ENCODE measurements at places on chromosomes 7 and 10.

GRCh38 chr7:34158368-34159153 is 253.2 kb downstream of the BMPER start:
- no peak for DNase-seq

GRCh38 chr7:35185908-35186731 is 67.8 kb downstream of the TBX20 start:
- DNase-seq = peak; percentile 37

GRCh38 chr10:73840056-73840402 is 28.6 kb upstream of the NDST2 start:
- peak; percentile 59 for DNase-seq

DNA sequence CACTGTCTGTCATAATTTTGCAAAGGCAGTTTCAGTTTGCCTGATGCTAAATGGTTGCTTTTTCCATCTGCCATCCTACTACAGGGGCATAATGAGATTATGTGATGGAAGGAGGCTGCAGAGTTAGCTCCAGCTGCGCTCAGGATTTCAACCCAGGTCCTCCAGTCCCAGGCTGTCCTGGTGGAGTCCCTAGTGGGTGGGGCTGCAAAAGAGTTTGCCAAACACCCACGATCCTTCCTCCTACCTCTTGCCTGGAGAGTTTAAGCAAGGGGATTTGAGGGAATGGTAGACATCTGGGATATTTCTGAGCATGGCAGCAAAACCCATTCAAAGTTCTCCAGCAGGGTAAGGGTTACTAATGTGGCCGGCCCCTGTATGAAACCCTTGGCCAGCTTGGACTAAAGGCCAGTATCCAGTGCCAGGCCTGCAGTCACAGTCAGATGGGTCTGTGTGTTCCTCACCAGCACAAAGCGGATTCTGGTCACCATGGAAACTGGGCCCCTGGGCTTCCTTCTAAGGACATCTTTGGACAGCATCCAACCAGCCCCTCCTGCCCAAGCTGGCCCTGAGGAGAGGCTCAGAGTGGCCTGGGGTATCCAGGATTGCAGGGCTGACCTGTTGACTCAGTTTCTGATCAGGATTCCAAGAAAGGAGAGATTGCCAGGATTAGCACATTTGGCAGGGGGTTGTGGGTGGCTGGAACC is 42.7 kb upstream of the CHST3 start:
- no peak for DNase-seq

GRCh38 chr7:130867039-130867438 is 133.0 kb upstream of the KLF14 start:
- no peak for DNase-seq

GRCh38 chr10:101935431-101935830 is 91.8 kb upstream of the KCNIP2 start:
- DNase-seq = no peak

GRCh38 chr7:136874393-136875032 is 6.1 kb downstream of the CHRM2 start:
- DNase-seq = peak; percentile 33

GRCh38 chr10:86941426-86941825 is 16.0 kb downstream of the MMRN2 start:
- no peak for DNase-seq

DNA sequence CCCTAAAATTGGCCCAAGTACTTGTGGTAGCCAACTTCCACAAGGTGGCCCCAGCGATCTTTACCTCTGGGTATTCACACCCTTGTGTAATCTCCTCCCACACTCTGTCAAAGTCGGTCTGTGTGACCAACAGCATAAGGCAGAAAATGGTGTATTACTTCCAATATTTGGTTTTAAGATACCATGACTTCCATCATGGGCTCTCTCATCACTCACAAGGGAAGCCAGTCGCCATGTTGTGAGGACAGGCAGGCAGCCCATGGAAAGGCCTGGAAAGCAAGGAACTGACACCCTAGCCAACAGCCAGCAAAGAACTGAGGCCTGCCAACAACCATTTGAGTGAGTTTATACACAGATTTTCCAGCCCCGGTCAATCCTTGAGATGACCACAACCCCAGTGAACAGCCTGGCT is 91.0 kb upstream of the KMT2E start:
- peak; percentile 90 for DNase-seq

GRCh38 chr10:50362547-50363125 is 111.3 kb upstream of the ASAH2 start:
- DNase-seq = no peak

GRCh38 chr7:33354201-33354600 is 224.8 kb downstream of the BBS9 start:
- DNase-seq = no peak

GRCh38 chr7:69951458-69951857 is 353.2 kb downstream of the AUTS2 start:
- no peak for DNase-seq

DNA sequence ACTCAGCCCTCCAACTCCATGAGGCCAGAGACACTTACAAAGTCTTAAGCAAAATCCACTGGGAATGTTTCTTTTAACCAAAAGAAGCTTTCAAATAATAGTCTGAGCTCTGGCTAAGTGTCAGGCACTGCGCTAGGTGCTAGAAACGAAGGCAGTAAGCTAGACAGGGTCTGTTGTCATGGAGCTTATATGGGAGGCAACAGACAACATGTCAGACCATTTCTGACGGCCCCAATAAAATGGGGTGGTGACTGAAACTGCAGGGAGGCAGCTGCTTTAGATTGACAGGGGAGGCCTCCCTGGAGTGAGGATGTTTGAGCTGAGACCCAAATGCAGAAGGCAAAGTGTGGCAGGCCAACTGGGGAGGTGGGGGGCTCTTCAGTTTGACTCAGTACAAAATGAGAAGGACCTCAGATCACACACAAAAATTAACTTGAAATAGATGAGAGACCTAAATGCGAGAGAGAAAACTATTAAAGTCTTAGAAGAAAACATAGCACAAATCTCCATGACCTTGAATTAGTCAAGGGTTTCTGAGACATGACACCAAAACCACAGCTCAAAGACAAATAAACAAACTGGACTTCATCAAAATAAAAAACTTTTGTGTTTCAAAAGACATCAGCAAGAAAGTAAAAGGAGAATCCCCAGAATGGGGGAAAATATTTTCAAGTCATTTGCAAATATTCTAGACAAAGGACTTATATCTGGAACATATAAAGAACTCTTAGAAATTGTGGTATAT is 40.6 kb downstream of the SH3PXD2A start:
- peak; percentile 65 for DNase-seq

- no peak for DNase-seq
These were observed 1217.6 kb upstream of the LRRN3 start for GRCh38 chr7:109873296-109873695.

DNA sequence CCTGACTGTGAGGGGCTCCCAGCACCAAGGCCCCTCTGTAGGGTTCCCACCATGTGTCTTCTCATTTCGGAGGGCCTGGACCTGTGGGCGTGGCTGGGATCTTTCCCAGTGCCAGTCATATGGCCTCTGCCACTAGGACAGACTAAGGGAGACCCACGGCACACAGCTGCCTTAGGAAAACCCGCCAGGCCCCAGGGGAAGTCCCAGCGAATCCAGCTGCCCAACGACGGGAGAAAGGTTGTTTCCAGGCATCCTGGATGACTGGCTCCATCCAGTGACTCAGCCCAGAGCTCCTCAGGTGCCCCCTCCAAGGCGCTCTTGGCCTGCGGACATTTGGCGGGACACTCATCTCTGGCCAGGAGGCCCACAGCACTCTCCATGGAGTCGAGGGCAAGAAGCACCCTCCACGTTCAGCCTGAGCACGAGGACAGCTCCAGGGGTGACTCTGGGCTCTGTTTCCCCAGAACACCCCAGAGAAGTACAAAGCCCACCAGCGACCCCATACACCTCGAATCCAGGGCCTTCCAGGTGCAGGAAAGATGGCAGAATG is 39.9 kb downstream of the PWWP2B start:
- no peak for DNase-seq

DNA sequence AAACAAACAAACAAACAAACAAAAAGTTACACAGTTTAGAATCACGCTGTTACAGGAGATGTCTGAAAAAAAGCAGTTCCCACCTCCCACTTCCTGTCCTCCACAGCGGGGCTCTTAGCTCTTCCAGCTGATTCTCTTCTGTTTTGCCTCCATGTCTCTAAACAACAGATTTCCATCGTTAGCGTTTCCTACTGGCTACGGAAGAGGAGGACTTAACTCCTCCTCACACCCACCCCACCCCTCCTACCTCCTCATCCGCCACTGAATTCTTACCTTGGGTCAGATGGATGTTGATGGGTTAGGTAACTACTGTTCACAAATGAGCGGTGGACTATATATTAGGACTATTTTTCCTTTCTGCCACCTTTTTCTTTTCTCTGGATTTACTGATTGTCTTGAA is 36.8 kb upstream of the NUB1 start:
- no peak for DNase-seq

GRCh38 chr7:130493275-130493873 is 1.5 kb downstream of the MEST start:
- peak; percentile 40 for DNase-seq

DNA sequence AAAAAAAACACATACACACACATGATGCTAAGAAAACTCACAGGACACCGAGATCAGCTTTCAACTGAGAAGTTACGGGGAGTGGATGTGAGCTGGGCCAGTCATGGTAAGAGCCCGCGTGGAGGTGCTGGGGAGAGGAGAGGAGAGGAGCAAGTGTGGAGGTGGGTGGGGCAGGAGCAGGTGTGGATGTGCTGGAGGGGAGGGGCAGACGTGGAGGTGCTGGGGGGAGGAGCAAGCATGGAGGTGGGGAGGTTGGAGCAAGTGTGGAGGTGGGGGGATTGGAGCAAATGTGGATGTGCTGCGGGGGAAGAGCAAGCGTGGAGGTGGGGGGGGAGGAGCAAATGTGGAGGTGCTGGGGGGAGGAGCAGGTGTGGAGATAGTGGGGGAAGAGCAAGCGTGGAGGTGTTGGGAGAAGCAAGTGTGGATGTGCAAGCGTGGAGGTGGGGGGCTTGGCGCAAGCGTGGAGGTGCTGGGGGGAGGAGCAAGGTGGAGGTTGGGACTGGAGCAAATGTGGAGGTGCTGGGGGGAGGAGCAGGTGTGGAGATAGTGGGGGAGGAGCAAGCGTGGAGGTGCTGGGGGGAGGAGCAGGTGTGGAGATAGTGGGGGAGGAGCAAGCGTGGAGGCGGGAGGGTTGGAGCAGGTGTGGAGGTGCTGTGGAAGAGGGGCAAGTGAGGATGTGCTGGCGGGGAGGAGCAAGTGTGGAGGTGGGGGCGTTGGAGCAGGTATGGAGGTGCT is 24.5 kb upstream of the NCAPG2 start:
- no peak for DNase-seq

DNA sequence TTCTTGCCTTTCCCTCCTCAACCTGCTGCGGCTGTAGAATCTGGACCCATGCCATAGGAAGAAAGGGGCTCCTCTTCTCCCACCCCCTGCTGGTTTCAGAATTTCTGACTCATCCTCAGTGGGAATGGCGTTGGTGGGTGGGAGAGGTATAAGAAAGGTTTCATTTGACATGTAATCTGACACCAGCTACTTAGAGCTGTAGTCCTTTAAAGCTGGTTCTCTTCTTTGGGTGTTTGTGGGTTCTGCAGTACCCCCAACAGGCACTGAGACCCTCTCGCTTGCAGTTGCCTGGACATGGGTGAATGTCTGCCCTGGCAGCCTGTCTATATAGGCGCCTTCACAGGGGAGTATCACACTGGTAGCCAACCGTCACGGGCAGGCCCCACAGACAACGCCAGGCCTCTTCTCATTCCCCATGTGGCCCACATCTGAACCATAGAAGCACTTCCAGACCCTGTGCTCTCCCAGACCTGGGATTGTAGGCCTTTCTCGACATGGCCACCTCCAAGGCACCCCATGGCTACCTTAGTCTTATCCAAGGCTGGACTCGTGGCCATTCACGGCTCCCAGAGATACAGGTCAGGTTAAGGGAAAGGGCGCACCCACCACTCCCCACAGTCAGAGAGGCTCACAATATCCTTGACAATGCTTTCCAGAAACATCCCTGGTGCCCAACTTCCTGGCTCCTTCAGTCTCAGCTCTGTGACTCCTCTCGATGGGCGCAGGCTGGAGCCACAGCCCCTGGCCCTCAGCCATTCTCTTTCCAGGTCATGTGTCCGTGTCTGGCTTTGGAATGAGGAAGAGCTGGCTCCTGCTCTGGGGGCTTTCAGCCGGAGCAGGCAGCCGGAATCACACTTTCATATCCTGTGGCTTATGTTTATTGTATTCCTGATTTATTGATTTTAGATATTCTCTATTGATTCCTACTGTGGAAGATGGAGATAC is 17.5 kb downstream of the ZNF862 start:
- DNase-seq = peak; percentile 89

DNA sequence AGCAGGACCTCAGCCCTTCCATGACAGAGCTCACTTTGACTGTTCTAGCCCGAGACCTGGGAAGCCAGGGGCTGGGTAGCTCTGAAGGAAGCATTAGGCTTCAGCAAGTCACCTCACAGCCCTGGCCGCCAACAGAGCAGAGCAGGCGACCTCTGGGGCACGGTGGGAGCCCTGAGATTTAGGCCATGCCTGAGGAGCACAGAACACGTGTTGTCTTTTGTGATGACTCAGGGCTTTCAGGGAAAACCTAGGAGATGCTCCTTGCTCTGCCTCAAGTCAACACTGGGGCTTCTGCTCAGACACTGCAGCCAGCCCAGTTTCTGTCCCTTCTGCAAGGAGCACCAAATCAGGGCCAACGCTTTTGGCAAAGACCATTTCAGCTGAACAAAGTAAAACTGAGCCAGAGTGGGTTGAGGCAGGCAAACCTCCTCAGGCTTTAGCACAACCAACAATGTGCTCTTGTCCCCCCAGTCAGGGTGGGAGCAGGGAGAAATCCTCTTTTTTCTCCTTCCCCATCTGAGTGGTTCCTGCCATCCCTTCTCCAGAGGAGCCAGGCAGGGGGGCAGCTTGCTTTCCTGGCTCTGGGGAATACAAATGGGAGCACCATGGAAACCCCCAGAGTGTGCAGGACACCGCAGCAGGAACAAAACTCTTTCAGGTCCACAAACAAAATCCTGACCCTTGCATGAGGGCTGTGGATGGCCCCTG is 14.4 kb downstream of the CAMK2G start:
- peak; percentile 46 for DNase-seq

DNA sequence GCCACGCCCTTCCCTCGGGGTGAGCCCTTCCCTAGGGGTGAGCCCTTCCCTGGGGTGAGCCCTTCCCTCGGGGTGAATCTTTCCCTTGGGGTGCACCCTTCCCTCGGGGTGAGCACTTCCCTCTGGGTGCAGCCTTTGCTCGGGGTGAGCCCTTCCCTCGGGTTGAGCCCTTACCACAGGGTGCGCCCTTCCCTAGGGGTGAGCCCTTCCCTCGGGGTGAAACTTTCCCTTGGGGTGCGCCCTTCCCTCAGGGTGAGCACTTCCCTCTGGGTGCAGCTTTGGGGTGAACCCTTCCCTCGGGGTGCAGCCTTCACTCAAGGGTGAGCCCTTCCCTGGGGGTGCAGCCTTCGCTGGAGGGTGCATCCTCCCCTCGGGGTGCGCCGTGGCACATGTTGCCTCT is 34.6 kb upstream of the INSIG1 start:
- DNase-seq = no peak

- DNase-seq = peak; percentile 90
These were observed 37.1 kb downstream of the MASTL start for GRCh38 chr10:27192284-27192683.

DNA sequence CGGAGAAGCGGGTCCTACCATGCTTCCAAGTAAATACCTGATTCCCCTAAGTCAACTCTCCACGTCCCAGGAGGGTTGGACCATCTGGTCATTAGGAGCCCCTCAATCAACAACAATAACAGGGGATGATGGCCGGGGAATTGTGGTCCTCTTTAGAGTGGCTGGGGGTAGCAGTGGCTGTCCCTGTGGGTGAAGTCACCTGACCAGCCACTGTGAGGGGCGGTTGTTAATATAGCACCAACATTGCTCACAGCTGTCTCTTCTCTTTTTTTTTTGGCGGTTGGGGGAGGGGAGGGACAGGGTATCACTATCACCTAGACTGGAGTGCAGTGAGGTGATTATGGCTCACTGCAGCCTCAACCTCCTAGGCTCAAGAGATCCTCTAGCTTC is 67.9 kb downstream of the SPDYE5 start:
- no peak for DNase-seq

Data from iris pigment epithelial cell (primary cell).